ENCODE measurements at places on chromosomes 3 and 15. TPM values are rescaled to one million over a fixed set of nuclear protein-coding genes. Genes with fewer than 3 reads are reported as not detected.

DNA sequence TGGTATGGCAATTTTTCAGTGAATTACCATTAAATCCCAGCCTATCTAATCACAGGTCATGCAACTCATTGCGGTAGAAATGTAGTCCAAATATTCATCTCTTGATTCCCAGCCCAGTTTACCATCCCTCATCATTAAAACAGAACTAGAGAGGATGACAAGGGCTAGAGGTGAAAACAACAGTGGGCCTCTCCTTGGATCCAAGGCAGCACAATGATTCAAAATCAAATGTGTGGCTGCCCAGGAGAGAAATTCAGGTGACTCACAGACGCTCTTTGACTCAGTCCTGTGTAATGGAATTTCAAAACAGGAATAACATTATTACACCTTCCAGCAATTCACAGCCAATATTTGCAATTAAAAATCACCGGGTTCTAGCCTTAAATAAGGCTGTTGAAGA lies 246.5 kb downstream of the TBL1XR1 start:
- H3K4me1 ChIP-seq: peaks cover 2% of the 10 kb centered on the region
- no peaks in the 10 kb centered on the region for H3K36me3 ChIP-seq
- no peaks in the 10 kb centered on the region for H3K27me3 ChIP-seq

- H3K27ac ChIP-seq: no peak overlapping the region
- no peaks in the 10 kb centered on the region for H3K36me3 ChIP-seq
- H3K4me3 ChIP-seq: no peak overlapping the region
- no peak for DNase-seq
- no peaks in the 10 kb centered on the region for H3K27me3 ChIP-seq
- H3K4me1 ChIP-seq: no peaks in the 10 kb centered on the region
These were observed 769.0 kb upstream of the NR2F2 start for GRCh38 chr15:95561463-95561862.

DNA sequence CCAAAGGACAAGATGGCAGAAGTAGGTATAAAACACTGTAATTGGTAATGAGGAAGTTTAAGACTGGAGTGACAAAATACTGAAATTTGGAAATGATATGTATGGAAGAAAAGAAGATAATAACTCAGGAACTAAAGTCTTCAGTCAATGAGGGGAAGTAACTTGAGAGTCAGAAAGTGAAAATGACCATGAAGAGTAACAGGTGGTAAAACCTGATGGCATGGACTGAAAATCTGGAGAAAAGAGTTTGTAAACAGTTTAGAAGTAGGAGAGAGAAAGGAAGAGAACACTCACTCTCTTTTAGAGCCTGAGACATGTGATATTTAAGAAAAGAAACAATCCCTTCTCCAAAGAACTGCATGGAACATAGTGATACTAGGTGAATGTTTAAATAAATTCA lies 387.9 kb downstream of the PYDC2 start:
- H3K27ac ChIP-seq: no peak overlapping the region
- no peaks in the 10 kb centered on the region for H3K27me3 ChIP-seq
- no peak overlapping the region for H3K4me3 ChIP-seq
- H3K36me3 ChIP-seq: no peaks in the 10 kb centered on the region

Gene CAMK1
- 31.2 TPM for total RNA-seq

Gene DUOX2
- total RNA-seq: 0.28 TPM
